MCF 10A (cell line): ENCODE measurements at places on chromosomes 7 and 10.

DNA sequence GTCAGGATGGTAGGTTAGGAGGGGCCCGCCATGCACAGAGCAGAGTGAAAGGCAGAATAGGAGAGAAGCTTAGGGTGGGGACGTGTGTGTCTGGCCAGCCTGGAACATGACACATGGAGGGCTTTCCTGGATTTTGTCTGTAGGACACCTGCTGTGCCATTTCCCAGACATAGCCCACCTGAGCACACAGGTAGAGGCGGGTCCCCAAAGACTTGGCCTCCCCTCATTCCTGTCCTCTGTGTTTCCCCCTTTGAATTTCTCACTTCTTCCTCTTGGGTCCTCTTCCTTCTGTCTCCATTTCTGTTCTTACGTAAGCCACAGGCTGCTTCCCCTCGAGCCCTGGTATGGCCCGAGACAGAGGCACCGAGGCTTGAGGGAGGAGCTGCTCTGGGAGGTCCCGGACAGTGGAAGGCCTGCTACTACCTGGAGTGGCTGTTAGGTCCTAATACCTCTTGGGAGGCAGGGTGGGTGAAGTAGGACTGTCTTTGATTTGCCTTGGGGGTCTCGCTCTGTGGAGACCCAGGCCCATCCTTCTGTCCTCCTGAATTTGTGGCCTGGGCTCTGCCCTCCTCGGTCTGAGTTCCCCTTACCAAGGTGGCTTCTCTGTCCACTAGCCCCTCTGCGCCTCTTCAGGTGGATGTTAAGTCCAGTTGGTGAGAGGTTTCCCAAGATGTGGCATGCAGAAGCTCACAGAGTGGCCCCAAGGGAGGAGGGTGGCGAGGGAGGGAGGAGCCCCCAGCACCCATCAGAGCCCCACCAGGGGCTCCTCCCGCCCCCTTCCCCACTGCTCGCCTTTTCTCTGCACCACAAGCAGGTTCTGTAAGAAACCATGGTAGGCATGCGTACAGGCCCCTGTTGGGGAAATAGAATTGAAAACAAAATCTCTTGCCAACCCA is 5.5 kb downstream of the ZNF775 start:
- DNase-seq: no peak

DNA sequence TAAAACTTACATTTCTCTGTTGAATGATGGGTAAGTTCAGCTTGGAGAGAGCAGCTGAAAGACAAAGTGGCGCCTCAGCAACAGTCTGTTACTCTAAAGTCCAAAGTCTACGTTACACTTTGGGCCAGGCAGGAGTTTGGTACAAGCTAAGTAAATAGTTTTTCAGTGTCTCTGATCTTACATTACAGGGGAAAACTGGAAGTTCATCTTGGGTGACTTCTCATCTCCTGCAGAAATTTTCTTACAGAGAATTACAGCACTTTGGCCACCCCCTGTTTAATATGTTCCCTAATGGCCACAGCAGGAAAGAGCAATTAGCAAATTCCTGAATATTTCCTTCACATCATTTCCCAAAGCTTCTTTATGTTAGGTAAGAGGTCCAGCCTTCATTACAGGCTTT is 67.1 kb downstream of the ABCC2 start:
- no peak for DNase-seq

GRCh38 chr7:77409739-77410547 is 6.2 kb downstream of the GSAP start:
- peak; percentile 94 for DNase-seq

GRCh38 chr7:45457591-45457990 is 116.6 kb upstream of the ADCY1 start:
- DNase-seq: no peak

- DNase-seq: no peak
These were observed 1022.6 kb downstream of the LRMDA start for GRCh38 chr10:76453997-76454396.

DNA sequence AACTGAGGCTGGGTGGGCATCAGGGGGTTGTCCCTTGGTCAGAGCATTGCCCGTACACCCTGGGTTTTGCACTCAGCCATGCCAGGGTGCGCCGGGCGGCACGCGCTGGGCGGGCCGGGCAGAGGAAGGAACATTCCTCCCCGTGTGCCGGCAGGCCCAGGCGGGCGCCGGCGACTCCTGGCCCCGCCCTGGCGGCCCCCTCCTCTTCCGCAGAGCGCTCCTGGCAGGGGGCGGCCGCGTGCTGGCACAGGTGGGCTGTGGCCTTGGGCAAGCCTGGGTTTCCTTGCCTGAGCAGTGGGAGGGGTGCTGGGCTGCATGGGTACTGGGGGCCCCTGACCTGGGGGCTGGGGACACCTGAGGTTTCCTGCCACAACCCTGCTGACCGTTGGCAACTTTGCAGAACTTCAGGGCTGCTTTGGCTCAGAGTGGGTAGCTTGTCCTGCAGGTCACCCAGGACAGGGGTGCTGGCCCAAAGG is 3.9 kb downstream of the LFNG start:
- peak; percentile 65 for DNase-seq

DNA sequence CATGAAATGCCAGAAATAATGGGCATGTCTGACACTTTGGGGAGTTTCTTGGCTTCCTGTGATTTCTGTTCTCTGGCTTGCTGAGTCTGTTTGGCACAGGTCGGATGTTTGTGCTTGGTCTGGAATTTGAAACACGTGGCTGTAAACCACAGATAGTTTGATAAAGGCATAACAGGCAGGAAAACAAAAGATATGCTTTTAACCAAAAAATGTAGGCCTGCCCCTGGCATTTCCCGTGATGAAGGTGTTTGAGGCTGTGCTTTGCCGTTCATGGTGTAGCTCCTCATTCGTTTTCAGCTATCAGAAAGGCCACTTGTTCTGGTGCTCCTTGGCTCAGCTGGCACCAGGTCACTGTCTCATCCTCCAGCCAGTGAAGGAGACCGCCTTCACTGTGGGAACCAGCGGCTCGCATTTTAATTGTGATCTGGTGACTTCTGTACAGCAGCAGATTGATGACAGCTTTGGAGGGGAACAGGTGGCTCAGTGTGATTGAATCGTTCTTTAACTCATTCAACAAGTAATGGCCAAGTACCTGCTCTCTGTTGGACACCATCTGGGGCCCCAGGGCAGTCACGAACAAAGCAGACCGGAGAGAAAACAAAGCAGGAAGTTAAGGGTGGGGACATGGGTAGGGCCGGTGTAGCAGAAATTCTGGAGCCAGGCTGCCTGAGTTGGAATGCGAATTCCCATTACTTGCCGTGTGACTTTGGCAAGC is 111.5 kb downstream of the CCNY start:
- DNase-seq: peak; percentile 78

- DNase-seq: no peak
These were observed 533.0 kb downstream of the DNAJB6 start for GRCh38 chr7:157869793-157870192.

DNA sequence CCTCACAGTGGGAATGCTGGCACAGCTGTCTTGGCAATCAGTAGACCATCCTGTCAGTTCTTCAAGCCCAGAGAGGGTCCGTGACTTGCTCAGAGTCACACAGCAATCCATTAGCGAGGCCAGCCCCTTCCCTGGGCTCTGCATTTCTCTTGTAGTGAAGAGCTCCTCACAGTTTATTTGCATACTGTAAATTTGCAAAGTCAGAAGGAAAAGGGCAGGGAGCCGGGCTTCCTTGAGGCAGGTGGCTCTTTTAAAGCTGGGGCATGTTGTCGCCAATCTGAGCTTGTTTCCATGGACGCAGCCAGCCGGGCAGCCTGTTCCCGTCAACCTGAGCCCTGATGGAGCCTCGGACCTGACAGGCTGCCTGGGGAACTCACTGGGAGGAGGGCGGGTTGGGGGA is 123.4 kb downstream of the CUX1 start:
- DNase-seq: no peak

GRCh38 chr10:132634241-132634946 is 96.8 kb downstream of the INPP5A start:
- no peak for DNase-seq

DNA sequence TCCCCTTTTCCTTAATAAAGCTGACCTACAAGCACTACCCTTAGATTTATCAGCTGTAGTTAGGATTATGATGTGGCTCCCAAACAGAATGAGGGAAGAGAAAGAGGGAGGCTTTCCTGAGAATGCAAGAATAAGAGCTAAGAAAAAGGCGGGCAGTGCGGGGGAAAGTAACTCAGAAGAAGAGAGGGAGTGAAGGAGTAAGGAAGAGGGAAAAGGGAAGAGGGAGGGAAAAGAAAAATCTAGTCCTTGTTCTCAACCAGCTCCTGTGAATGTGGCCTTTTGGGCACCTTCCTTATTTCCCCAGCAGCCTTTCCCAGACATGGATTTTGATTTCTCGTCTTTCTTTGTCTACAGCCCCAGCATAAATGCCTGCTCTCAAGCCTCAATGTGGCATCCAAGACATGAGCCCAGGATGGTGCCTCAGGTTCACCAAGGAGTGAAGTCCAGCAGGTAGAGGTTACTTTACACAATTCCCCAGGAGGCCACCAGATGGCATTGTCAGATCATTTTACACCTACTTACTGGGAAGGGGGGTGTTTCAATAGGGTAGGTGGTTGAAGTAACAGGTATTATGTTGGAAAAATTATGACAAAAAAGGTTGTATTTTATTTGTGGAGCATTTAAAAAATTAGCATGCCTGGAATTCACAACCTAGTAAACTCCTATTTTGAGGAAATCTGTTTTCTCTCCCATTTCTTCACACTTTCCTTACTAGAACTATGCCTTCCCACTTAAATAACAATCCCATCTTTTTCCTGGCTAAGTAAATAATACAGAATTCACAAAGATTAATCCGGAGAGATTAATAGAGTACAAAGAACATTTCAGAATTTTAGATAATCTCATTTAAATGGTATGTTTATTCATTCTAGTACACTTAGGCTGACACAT is 106.5 kb downstream of the HTR7 start:
- peak; percentile 71 for DNase-seq

DNA sequence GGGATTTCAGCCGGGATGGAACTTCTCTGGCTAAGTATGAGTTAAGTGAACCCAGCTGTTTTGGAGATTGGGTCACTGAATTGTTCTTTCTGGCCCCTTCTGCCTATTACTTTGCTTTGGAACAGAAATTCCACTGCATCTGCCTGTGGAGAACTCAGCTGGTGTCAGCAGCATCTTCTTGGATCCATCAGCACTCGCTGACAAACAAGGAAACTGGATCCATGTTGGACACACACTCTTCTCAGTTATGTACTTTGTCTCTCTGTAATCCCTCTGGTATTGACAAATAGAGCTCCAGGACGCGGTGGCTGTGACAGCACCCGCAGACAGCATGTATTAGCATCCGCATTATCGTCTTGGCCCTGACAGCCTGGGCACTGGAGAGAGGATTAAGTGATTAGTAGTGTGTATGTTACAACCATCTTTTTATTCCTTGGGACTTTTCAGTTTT is 73.0 kb upstream of the BMPER start:
- no peak for DNase-seq
